ENCODE measurements at places on chromosomes 7 and 10.

GRCh38 chr10:17113346-17113745, 16.3 kb downstream of the CUBN start:
- DNase-seq, result no peak

DNA sequence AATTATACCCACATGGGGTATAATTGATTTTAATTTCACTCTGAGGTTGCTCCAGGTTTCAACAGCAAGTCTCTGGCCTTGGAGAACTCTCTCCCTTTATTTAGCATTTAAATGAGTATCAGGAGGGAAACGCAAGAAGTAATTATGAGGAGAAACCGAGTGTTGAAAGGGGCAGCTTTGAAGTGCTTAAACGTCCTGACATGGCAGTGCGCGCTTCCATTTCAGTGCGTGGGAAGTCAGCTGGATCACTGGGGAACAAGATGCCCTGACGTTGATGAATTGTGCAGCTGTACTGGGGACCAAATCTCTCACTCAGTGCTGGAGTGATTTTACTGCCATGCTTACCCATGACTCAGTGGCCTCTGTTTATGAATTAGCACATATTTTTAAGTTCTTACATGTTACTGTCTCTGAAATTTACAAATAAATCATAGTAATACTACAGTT, 106.0 kb upstream of the PRR15 start:
- no peak for DNase-seq

- no peak for DNase-seq
Measured at GRCh38 chr7:47421456-47421855, 160.5 kb downstream of the TNS3 start.

GRCh38 chr7:123675181-123675473, 19.5 kb downstream of the LMOD2 start:
- no peak for DNase-seq

DNA sequence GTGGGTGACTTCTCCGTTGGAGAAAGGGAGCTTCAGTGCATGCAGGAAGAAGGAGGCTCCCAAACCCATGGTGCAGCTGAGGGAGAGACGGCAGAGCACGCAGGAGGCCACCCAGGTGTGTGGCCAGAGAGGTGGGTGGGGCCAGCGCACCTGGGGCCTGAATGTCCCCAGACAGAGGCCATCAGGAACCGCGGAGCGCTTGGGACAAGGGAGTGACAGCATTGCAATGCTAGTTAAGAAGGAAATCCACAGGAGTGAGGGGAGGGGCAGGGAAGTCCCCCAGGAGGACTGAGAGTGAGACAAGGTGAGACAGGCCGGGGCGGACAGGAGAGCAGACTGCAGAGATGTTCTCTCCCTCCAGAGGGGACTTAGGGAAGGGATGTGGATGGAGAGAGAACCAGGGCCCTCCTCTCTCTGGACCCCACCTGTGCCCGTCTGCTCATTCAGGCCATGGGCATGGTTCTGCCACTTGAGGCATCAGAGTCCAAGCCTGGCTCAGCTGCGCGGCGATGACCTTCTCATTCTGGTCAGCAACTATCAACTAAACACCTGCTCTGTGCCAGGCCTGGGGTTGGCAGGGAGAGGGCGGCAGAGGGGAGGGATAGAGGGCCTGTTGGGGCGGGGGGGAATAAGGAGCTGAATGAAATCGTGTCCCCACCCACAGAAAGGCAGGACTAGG, 69.4 kb upstream of the COL13A1 start:
- no peak for DNase-seq

- DNase-seq, result no peak
Measured at GRCh38 chr10:130020651-130021382, 56.7 kb upstream of the EBF3 start.

GRCh38 chr7:84999450-84999849, 187.4 kb downstream of the SEMA3D start:
- no peak for DNase-seq

GRCh38 chr7:158469396-158470051, 118.1 kb downstream of the PTPRN2 start:
- DNase-seq, result no peak

- no peak for DNase-seq
Measured at GRCh38 chr7:90238583-90238982, 6.4 kb upstream of the CFAP69 start.

GRCh38 chr7:91784469-91784868, 96.0 kb downstream of the MTERF1 start:
- peak; percentile 83 for DNase-seq

- DNase-seq, result no peak
Measured at GRCh38 chr10:100715101-100715444, 30.3 kb upstream of the PAX2 start.

DNA sequence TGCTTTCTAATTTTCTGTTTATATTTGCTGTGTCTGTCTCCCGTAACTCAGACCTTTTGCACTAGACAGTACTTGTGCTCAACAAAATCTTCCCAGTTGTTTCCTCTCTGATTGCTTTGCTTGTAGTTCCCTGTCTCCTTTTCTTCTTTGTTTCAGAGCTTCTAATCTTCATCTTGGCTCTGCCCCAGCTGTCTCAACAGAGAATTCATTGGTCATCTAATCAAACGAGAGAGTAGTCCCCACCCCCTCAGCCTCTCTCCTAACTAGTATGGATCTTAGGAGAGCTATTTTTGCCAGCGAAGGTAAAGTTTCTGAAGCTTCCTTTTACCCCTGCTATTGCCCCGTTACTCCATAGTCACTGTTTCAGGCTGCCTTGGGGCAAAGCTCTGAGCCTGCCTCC, 32.8 kb downstream of the SLC26A4 start:
- no peak for DNase-seq

DNA sequence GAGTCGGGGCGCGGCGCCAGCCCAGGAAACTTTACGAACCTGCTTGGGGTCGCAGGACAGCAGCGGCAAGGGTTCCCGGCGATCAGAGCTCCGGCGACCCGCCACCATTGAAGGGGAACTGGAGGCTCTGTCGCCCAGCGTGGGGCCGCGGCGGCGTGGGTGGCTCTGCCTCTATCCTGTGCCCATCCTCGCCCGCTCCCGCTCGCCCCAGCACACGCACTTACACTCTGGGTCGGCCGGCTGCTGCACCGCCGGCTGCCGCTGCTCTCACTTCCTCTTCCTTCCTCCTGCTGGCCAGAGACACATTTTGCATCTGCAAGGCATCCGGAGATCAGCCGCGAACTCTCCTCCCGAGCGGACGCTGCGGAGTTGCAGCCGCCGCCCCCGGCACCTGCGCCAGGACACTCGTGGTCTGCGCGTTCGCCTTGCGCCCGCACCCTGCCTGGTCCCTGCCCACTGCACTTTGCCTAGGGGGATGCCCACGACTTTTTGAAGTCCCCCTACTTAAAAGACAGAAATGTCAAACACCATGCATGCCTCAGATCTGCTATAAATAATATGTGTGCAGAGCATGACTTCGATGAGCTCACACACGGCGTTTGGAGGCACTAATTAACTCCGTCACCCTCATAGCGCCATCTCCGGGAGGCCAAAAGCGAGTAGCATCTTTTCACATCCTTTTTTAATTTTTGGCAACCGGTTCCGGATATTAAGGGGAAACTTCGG, at the start of gene ELMO1:
TSS of gene ELMO1 (minus strand) at position 229 of the 726 bp plus-strand sequence. CDS start 106,174 bp downstream, outside the sequence.
- no peak for DNase-seq

GRCh38 chr10:105699504-105699903, 1058.4 kb downstream of the SORCS3 start:
- DNase-seq, result no peak

GRCh38 chr10:91653219-91653870, 20.5 kb upstream of the PPP1R3C start:
- peak; percentile 12 for DNase-seq

DNA sequence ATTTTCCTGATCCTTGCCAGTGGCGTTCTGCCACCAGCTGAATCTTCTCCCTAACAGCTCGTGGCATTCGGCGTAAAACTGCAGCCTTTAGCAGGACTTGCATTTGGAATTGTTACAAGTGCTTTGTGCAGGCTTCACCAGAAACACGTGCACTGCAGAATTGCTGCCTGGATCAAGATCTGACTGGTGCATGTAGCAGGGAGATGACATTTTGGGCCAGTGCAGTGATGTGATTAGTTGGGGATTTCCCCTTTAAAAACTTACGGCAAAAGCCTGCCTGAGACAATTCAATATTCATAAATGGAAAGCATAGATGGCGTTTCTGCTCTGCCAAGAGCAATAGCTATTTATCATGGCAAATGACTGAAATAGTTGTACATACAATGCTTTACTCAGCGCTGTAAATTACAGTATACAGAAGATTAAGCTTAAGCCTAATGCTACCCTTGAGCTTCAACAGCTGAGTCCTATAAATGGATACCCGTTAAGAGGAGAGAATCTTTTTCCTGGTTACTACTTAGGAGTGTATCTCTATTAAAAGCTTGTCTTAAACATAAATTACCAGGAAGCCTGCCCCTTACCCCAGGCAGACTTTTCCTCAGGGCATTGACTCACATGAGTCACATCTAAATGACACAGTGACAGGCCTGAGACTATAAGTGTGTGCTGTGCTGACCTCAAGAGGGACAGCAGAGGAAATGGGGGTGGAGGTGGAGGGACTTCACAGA, 106.3 kb downstream of the ATXN7L1 start:
- peak; percentile 67 for DNase-seq

- DNase-seq, result no peak
Measured at GRCh38 chr10:74039561-74040145, 41.7 kb downstream of the VCL start.

DNA sequence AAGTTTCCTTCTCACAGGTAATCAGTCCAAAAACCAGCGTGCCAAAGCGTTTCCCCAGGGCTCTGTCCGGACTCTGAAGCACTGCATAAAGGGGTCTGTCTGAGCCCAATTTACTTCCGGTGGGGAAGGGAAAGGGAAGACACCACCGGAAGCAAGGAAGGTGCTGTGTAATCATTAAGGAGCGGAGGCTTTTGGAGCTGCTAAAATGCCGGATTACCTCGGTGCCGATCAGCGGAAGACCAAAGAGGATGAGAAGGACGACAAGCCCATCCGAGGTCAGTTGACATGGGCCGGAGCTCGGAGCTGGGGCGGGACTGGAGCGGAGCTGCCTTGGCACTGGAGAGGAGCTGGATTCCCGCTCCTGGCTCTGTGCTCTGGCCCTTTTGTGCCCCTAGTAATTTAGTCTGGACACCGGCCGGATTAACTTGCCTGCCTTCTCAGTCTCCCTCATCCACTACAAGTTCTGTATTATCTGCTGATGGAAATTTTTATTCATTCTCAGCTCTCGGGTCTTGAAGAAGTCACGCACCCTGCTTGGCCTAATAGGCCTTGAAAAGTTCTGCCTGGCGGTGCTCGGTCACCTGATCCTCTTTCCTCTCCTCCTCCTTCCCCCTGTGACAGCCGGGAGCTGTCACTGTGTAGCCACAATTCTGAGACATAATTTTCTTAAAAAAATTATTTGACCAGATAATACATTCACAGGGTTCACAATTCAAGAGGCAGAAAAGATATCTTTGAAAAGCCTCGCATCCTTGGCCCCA, at the start of gene PSMC2:
TSS of gene PSMC2 (plus strand) at position 137 of the 761 bp plus-strand sequence. CDS start at position 206, 69 bp downstream.
- DNase-seq, result peak; percentile 97

DNA sequence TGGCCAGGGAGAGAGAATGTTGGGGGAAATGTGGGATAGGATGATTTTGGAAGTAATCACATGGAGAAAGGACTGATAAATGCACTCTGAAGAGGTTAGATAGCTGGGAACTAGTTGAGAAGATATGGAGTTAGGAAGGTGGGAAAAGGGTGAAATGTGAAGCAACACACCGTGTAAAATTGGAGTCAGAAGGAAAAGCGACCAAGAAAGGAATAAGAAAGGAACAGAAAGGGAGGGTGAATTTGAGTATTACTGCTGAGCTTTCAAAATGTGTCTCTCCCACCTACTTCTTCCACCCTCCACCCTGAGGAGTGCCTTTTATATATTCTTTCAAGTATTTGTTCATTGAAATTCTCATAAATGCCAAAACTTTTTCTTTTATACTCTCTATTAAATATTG, 171.8 kb downstream of the BMPER start:
- no peak for DNase-seq

- no peak for DNase-seq
Measured at GRCh38 chr10:104479906-104480593, 126.4 kb downstream of the CFAP58 start.

GRCh38 chr10:96987842-96988175, 155.7 kb downstream of the LCOR start:
- DNase-seq, result no peak

GRCh38 chr10:77844713-77845445, 81.7 kb downstream of the DLG5 start:
- DNase-seq, result peak; percentile 84

DNA sequence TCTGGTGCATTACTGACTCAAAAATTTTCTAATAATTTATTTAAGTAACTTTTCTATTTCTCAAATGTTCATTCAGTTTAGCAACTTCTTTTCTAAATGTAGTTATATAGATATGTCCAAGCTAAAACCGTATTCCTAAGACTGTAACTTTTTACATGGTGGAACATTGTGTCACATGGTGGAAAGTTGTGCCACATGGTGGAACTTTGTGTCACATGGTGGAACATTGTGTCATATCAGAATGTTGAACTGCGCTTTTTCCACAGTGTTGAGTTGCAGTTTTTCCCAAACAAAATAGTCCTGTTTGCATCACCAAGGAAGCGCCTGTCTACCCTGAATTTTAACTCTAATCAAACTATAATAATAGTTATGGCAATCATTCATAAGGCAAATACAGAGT, 109.3 kb downstream of the ANKRD30A start:
- DNase-seq, result no peak

- no peak for DNase-seq
Measured at GRCh38 chr7:144747936-144748335, 87.9 kb downstream of the TPK1 start.

DNA sequence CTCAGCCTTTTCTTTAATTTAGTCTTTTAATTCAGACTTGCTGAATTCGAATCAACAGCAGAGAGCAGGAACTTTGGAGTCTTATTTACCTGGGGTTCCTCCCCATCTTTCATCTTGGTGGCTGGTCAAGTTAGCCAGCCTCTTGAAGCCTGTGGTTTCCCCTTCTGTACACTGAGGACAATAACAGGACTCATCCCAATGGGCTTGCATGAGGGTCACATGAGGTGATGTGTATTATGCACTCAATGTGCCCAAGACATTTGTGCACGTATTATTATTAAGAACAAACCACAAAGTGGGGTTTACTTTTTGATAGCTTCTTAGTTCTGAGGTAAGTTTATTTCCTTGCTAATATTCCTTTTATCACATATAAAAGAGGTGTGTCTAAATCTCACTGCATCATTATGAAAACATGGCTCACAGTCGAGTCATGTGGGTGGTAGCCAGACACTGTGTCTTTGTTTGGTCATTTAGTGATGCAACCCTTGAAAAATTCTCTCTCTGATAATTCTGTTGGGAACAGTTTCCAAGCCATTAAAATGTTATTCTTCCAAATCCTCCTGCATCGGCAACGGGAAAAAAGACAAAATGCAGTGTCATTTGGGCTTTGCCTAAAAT, 86.5 kb upstream of the GRB10 start:
- peak; percentile 85 for DNase-seq

DNA sequence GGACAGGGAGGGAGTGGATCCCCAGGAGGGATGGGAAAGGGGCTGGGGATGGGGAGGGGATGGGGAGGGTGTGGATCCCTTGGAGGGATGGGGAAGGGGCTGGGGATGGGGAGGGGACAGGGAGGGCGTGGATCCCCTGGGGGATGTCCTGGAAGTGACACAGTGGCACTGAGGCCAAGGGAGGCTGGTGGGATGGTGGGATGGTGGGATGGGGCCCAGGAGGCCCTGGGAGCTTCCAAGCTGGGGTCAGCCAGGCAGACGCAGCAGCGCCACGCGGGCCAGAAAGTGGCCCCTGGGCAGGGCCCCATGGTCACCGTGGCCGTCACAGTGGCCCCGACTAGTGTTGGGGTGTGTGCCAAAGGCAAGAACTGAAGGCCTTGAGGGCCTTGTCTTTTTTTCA, 67.8 kb downstream of the INPP5A start:
- no peak for DNase-seq
